ENCODE measurements at places on chromosomes 7 and 10.

GRCh38 chr7:148835854-148836253, 48.2 kb downstream of the EZH2 start:
- DNase-seq, result no peak

GRCh38 chr7:55177589-55178261, 158.9 kb downstream of the EGFR start:
- DNase-seq, result no peak

- peak; percentile 58 for DNase-seq
Observed at GRCh38 chr10:74586088-74586585, 240.3 kb upstream of the KAT6B start.

- DNase-seq, result no peak
Observed at GRCh38 chr10:67602268-67602950, 93.6 kb downstream of the CTNNA3 start.

- no peak for DNase-seq
Observed at GRCh38 chr10:69317626-69318105, 39.4 kb downstream of the HK1 start.

- no peak for DNase-seq
Observed at GRCh38 chr10:30348378-30348776, 701 bp downstream of the MTPAP start.

GRCh38 chr10:82267960-82268359, 393.0 kb downstream of the NRG3 start:
- DNase-seq, result no peak

DNA sequence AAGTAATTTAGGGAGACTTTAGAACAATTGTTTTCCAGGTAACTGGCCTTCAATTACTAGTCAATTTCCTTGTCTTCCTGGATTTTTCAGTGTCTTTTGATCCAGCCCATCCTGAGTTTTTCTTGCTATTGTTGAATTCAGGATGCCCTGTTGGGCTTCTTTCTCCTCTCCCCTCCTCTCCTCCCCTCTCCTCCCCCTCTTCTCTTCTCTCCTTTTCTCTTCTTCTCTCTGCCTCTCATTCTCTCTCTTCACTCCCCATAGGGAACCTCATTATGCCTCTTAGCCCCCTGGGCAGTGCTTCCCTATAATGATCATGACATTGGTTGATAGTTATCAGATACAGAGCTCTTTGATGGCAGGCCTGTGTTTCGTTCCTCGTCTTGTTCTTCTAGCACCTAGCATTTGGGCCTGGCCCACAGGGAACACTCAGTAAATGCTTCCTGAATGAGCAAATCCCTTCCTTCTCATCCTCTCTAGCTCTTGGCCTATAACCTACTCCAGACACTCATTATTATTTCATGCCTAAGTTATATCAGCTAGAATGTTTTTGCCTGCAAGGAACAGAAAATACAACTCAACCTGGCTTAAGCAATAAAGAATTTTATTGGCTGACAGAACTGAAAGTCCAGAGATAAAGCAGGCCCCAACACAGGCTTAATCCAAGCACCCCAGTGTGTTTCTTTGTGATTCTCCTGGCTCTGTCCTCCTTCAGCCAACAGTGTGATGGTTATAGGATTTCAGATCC, 56.8 kb downstream of the CACNB2 start:
- DNase-seq, result no peak

- DNase-seq, result no peak
Observed at GRCh38 chr7:18461785-18462467, 33.6 kb upstream of the HDAC9 start.
